ENCODE measurements at places on chromosomes 5 and 9.

GRCh38 chr9:113620377-113621161 is 157.0 kb downstream of the RGS3 start:
- no peak for DNase-seq

GRCh38 chr5:177364159-177364962 is 6.6 kb downstream of the RGS14 start:
- no peak for DNase-seq

GRCh38 chr9:5552301-5552700 is 42.0 kb downstream of the PDCD1LG2 start:
- no peak for DNase-seq

DNA sequence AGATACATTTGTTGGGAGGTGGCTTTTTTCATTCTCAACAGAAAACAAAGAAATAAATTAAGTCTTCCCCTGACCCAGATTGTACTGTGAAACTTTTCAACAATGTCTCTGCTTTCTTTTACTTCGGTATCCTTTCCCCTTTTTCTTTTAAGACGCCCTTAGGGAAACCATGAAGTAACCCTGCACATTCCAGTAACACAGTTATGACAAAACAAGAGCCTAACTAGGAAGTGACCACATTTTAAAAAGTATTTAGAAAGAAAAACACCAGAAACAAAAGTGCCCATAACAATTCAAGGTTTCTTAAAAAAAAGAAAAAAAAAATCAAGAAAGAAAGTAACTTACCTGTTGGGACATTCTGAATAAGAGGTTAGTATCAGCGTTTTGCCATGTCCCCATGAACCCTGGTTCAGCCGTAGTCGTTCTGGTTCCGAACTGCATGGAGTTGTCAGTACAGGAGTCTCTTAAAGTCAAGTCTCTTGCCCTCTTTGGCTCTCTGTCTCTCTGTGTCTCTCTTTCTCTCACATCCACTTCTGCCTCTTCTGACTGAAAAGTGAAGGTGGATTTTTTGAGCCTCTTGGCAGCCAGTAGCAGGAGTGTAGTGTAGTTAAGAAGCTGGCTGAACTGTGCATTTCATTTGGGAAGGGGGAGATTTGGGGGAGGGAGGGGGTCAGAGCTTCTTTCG is 142.9 kb downstream of the BNC2 start:
- DNase-seq: no peak

DNA sequence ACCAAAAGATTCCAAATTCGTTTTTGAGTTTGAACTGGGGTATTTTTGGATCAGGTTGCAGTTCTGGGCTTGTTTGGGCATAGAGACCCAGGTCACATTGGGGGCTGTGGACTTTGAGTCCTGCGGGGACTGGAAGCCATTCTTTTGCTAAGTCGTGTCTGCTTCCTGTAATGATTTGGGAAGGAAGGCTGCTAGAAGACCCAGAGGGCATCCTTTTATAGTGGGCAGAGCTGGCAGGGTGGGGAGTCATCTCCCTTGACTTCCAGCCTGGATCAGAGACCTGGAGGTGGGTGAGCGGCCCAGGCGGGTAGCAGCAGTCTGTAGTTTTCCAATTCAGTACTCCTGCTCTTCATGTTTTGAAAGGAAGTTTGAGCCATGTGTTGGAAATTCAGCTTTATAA is 11.3 kb downstream of the ZNF618 start:
- no peak for DNase-seq

DNA sequence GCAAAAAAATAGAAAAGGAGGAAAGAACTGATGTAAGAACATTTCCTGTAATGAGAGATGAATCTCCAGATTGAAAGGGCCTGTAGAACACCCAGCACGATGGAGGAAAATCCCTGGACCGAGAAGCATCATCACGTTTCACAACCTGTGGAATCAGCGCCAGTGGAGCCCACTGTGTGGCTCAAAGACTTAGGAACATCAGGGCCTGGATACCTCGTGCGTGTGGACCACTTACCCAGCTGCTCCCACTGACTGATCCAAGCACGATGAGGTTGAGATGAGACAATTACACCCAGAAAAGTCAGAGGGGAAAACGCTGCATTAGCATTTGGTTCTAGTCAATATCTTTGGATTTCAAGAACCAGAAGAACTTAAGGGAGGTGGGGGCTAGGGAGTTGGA is 224.6 kb downstream of the SYK start:
- DNase-seq: no peak

DNA sequence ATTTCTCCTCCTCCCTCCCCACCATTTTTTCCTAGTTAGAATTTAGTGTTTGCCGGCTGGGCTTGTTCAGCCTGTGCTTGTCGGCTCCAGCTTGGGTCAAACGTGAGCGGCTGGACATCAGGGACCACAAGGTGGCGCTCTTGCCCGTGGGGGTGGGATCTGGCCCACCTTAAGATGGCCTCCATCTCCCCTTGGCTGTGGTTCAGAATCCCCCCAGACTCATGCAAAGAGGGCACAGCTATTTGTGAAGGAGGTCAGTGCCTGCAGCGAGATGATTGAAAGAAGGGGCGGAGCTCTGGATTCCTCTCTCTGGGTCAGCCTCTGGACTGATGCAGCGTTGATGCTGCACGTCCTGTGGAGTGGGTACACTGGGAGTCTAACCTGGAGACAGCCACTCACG is 283.3 kb upstream of the TUT7 start:
- no peak for DNase-seq

DNA sequence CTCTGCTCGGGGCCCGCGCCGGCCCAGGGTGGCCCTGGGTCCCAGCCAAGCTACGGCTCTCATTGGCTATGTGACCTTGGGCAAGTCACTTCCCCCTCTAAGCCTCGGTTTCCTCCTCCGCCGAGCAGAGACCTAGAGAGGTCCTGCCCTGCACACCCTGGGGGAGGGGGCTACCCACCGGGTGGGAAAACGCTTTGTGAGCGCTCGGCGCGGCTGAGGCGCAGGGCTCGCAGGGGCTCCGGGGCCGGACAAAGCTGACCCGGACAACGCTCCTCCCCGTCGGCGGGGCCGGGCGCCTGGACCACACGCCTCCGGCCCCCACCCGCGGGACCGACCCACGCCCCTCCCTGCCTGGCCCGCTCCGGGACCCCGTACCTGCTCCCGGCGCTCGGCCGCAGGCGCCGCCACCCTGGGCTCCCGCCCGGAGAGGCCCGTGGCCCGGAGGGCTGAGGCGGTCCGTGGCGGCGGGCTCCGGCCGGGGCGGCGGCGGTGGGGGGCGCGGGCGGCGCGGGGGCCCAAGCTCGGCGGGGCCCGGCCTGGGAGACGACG is 85.7 kb upstream of the MELK start:
- peak; percentile 12 for DNase-seq

GRCh38 chr5:45609661-45610060 is 86.5 kb downstream of the HCN1 start:
- DNase-seq: no peak

DNA sequence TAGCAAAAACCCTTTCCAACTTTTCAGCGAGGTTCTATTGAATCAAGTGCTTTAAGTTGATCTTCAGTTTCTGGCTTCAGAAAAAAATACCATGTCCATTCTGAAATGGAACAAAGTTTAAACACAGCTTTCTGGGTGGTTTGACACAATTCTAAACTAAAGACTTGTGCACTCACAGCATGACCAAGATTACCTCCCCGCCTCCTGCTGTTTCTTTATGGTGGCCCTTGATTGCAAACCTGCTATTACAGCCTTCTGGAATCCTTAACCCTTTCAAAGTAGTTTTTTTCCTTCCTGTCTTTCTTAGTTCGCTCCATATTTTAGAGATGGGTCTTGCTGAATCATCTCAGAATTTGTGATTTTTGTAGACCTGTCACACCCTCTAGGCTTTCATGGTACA is 135.9 kb upstream of the FBN2 start:
- DNase-seq: no peak

DNA sequence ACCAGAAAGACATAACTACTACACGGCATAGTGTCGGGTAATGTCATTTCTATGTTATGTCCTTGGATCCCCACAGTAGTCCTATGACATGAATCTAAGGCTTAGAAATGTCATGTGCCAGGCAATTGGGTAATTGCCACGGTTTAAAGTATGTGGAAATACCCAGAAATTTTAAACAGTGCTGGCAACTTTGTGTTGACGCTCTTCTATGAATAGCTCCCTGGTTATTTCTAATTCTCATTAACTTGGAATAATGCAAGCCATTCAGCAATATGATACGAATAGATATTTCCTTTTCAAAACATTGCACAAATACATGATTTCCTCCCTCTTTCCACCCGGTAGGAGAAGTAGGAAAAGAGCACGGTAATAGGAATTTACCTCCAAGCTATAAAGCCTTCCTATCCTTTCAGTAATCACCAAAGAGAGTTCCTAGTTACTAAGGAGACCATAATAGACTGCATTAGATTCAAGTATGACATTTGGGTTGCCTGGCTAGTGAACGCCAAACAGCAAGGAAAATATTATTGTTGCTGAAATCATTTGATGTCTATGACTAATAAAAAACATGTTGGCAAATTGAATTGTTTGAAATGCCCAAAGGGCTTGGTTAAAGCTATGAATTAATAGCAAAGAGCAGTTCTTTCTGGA is 168.4 kb downstream of the CCDC192 start:
- DNase-seq: no peak

- no peak for DNase-seq
Measured at GRCh38 chr9:101027236-101027635, 1.3 kb upstream of the PLPPR1 start.

DNA sequence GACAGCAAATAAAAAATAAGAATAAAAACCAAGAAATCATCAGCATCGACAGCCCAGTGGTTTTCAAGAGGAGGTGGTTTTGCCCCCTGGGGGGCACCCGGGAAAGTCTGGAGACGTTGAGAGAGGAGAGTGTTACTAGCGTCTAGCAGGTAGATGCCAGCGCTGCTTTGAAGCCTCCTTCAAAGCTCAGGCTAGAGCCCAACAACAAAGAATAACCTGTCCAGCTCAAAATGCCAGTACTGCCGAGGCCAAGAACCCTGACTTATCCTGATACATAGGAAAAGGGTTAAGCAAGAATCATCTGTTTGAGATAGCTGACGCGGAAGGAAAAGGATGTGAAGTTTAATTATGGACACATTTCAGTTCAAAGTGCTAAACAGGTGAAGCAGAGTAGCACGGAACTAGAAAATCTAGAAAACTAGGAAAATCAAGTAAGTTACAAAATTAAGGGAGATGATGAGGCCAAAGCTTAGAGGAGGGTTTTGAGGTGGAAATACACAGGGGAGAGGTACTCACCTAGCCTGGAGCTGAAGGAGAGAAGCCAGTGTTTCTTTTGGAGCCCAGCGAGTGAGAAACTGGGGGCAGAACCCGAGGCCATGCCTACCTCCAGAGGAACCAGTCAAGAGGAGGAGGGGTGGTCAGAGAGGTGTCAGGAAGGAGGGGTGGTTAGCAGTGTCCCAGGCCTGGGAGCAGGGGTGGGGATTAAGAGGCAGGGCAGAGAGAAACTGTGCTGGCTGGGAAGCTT is 121.0 kb upstream of the RETREG1 start:
- no peak for DNase-seq

GRCh38 chr9:34994900-34995669 is 5.5 kb downstream of the DNAJB5 start:
- DNase-seq: no peak

- DNase-seq: no peak
Measured at GRCh38 chr9:127934986-127935385, 2.7 kb downstream of the DPM2 start.

DNA sequence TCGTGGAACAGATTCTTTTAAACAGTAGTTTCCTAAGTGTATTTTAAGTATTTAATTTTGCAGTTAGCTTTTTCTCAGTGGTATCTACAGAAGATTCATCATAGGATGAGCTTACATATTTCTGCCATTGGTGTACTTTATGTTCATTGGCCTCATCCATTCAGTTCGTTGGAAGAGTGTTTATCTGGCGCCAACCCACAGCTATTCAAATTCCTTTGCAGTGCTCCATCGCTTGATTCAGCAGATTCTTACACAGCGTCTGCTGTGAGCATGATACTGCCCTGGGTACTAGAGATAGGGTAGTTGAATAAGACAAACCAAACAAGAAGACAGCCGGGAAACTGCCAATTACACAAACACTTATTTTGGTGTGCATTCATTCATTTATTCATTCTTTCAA is 55.1 kb downstream of the NUP214 start:
- no peak for DNase-seq

DNA sequence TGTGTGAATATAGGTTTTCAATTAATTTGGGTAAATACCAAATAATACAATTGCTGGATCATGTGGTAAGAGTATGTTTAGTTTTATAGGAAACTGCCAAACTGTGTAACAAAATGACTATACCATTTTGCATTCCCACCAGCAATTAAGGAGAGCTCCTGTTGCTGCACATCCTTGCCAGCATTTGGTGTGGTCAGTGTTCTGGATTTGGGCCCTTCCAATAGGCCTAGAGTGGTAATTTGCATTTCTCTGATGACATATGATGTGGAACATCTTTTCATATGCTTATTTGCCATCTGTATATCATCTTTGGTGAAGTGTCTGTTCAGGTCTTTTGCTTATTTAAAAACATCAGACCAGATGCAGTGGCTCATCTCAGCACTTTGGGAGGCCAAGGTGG is 11.6 kb upstream of the RFK start:
- DNase-seq: no peak

DNA sequence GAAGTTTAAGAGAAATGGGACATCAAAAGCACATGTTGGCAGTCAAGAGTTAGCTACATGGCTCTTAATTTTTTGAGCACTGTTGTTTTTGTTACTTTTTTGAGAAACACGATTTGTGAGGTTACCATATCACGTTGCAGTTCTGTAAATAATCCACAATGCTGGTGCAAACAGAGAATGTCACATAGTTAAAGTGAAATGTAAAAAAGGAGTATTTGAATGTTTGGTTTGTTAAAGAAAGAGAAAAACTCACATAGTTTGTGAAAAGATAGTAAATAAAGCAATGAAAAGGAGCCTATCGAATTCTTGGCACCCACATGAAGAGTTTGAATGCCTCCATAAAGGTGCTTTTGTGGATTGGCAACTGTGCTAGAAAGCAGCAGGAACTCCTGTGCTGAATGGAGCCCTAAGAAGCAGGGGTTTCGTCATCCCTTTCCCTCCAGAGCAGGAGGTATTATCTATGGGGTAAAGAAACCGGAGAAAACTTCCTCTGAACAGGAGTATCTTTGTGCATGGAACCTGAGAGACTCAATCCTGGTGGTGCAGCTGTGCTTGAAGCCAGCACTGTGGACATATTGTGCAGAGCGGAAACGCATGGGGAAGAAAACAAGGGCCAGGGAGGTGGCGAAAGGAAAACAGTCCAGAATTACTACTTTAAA is 148.5 kb upstream of the OTULINL start:
- DNase-seq: no peak

- DNase-seq: no peak
Measured at GRCh38 chr9:124415852-124416484, 726 bp upstream of the PSMB7 start.

DNA sequence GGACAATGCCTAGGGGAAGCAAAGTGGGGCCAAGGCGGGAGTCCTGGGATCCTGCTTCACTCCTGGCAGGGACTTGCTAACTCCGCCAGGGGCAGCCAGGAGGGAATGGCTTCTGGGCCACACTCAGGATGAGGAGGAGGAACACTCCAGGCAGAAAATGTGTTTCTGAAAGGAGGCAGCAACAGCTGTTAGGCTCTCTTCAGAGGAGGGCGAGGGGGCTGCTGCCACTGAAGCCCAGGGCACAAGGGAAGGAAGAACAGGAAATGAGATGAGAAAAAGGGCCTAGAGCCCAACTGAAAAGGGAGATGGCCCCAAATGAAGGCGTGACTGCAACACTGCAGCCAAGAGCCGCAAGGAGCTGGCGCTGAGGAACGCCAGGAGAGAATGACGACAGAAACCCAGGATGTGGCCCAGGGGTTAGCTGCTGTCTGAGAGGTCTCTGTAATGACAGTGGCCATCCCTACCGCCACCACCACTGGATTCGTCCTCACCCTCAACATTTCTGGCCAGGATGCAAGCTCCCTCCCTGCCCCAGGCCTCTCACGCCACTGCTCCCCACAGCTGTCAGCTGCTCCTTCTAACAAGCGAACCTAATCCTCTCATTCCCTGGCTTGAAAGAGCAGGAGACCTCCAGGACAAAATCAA is 15.8 kb downstream of the PSMB7 start:
- DNase-seq: no peak

All from stimulated activated CD4-positive, alpha-beta T cell treated with anti-CD3 and anti-CD28 coated beads, Interleukin-15, amount 100 ng/mL, for 1 hour (primary cell).